ENCODE measurements at places on chromosomes 11 and 22.

GRCh38 chr11:67371189-67371910, 2.0 kb downstream of the CLCF1 start:
- no peak for DNase-seq

- peak; percentile 66 for DNase-seq
Observed at GRCh38 chr22:50576070-50576469, 2.2 kb downstream of the CPT1B start.

GRCh38 chr11:61161190-61162091, at the start of gene VPS37C:
Gene VPS37C, minus strand, starts transcription at chr11:61161426. Its CDS starts 22,597 bp downstream, at chr11:61138829.
- peak; percentile 86 for DNase-seq

DNA sequence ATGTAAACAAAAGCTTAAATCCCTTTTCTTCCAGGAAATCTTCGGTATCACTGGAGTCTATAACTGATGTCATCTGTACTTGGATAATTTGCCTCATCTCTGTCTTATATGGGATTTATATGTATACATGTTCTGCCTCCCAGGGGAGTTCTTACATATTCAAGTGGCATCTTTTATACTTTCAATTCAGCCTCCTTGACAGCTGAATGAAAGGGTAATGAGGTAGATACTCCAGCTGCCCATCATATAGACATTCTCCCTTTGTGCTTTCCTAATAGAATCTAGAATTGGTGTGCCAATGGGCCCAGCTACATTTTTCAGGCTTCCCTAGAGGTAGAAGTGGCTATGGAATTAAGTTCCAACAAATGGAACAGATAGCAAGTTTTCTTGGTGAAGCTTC, 223.8 kb downstream of the LRRC4C start:
- DNase-seq: no peak

- peak; percentile 94 for DNase-seq
Observed at GRCh38 chr11:75603791-75604736, 42.0 kb downstream of the SERPINH1 start.

GRCh38 chr22:44279069-44279360, 33.7 kb downstream of the SHISAL1 start:
- no peak for DNase-seq

Data from HT1080 (cell line).